ENCODE measurements at places on chromosomes 1 and 21. TPM values are rescaled to one million over a fixed set of nuclear protein-coding genes. Genes with fewer than 3 reads are reported as not detected.

DNA sequence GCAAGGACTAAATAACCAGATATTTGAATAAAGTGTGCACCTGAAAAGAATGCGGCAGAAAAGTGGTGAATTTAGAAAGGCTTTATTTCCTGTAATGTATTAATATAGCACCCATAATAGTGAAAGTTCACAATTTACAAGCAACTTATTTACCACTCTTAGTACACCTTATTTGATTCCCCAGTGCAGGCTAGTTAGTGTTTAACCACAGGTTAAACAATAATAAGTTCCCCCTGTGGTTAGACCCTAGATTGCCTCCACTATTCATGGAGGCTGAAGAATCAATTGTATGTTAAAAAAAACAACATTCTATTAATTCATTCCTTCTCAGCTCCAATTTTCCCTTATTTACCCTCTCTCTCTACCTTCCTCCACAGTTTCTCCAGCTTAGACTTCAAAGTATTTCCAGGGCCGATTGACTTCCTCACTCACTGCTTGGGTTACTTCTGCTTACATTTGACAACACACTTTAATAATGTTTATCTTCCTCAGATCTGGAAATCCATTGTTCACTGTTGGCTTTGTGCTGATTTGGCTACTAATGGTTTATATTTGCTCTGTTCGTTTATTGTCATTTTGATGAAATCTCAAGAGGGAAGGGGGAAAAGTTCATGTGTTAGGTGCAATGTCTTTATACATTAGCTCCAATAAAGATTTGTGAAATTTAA lies 796.3 kb downstream of the BRINP3 start:
- DNase-seq: no peak

- DNase-seq: no peak
Observed at GRCh38 chr1:3029991-3030662, 8.9 kb downstream of the ACTRT2 start.

GRCh38 chr1:199747984-199748383 lies 279.5 kb upstream of the NR5A2 start:
- DNase-seq: no peak

DNA sequence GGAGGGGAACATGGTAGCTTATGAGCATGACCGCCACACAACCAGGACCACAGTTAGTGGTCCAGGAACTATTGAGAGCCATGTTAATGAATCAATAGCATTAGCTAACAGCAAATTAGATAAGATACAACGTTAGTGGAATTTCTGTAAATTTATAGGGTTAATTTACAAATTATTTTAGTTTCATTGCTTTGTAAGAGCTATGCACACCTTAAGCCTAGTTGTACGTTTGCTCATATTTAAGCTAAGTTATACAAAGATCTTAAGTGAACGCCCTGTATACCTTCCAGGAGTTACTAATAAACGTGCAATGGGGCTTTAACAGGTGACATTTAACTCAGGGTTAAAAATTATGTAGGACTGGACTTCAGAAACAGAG lies 749 bp downstream of the EXOSC10 start:
- no peak for DNase-seq

DNA sequence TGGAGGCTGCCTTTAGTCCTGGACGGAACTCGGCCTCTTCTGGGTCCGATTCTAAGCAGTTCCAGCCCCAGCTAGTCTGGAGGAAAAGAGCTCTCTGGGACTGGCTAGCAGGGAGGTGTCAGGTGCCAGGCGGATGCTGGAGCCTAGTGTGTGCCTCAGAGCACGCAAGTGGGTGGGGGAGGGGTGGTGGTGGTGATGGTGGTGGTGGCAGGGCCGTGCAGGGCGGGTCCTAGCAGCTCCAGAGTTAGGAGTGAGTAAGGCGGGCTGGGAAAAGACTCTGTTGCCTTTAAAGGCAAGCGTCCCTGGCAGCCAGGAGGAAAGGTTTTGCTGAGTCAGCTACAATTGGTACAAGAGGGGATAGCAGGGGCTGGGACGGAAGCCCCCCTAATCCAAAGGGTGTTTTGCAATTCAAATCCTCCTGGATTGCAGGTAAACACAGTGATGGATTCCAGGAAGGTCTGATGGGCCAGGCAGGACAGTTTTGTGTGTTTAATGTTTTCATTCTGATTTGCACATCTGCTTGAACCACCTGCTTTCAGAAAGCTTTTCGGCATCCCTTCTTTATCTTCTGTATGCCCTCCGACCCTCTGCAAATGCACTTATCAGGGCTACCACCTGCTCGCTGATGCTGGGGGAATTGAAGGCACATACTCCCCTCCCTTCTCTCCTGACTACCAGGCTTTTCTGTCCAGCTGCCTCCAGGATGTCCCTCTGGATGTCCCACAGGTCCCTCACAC lies 4.1 kb upstream of the SLC2A1 start:
- peak; percentile 76 for DNase-seq

GRCh38 chr1:234515821-234516241 lies 36.9 kb upstream of the TARBP1 start:
- DNase-seq: no peak

- no peak for DNase-seq
Observed at GRCh38 chr1:113990961-113991360, 11.7 kb downstream of the OLFML3 start.

GRCh38 chr1:28973596-28974421 lies 59.4 kb downstream of the EPB41 start:
- no peak for DNase-seq

DNA sequence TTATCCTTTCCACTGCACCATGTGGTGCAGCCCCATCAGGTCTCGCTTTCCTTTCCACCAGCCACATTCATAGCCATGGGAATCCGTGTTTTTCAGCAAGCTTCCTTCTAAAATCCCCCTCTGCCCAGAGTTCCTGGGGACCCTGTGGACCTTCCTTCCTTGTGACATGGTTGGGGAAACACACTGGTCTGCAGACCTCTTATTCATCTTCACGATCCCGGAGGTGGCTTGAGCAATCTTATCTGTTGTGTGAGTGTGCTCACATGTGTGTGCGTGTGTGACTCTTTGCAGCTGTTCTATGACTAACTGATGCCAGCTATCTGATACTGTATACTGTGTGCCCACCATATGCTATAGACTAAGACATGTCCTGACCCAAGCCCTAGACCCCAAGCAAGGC lies 15.6 kb upstream of the IL10 start:
- DNase-seq: no peak

DNA sequence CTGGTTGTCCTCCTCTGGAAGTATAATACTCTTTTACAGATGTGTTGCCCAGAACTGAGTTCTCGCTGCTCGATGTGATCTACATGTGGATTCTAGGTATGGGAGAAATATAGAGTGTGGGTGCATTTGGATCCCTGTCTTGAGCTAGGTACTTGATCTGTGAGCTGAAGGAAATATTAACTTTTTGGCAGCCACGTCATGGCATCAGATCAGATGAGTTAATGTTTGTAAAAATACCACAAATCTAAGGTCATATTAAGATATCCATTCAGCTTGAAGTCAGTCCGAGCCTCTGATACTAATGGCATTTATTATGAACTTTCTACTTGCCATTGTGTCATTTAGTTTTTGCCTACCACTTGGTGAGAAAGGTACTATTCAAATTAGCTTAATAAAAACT lies 24.6 kb downstream of the MAPKAPK2 start:
- DNase-seq: no peak

DNA sequence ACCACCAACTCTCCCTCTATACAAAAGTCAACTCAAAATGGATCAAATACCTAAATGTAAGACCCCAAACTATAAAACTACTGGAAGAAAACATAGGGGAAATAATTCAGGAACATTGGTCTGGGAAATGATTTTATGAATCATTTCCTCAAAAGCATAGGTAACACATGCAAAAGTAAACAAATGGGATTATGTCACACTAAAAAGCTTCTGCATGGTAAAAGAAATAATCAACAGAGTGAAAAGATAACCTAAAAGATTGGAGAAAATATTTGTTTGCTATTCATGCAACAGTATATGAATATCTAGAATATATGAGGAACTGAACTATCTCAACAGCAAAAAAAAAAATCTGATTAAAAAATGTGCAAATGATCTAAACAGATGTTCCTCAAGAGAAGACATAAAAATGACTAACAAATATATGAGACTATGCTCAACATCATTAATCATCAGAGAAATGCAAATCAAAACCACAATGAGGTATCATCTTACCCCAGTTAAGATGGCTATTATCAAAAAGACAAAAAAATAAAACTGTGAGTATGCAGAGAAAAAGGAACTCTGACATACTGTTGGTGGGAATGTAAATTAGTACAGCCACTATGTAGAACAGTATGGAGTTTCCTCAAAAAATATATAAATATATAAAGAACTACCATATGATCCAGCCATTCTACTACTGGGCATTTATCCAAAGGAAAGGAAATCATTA lies 47.8 kb downstream of the VCAM1 start:
- no peak for DNase-seq

GRCh38 chr1:162371611-162372010 lies 5.0 kb downstream of the SPATA46 start:
- DNase-seq: no peak

DNA sequence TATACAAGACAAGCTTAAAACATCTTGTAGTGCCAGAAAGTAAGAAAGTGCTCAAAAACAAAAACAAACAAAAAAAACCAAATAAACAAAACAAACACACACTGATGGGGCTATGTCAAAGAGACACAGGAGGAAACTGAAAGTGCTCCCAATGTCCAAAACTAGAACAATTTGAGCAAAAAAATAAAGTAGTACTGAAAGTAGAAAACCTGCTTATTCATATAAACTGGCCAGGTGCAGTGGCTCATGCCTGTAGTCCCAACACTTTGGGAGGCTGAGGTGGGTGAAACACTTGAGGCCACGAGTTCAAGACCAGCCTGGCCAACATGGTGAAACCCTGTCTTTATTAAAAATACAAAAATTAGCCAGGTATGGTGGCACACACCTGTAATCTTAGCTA lies 129.9 kb downstream of the GLUL start:
- DNase-seq: no peak

DNA sequence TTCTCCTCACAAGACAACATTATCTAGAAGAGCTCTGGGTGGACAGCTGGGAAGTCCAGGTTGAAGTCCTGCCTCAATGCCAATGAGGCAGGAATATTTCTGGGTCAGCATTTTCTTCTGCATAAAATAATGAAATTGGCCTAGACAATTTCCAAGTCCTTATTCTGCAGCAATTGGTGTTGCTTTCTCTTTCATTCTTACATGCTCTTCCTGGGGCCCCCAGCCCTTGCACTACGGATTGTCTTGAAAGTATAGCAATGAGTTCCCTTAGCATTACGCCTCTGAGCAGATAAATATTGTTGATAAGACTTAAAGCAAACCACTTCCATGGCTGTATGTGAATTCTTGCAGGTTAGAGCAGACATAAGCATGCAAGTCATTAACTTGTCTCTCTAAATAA lies 188.5 kb downstream of the TGFBR3 start:
- no peak for DNase-seq

DNA sequence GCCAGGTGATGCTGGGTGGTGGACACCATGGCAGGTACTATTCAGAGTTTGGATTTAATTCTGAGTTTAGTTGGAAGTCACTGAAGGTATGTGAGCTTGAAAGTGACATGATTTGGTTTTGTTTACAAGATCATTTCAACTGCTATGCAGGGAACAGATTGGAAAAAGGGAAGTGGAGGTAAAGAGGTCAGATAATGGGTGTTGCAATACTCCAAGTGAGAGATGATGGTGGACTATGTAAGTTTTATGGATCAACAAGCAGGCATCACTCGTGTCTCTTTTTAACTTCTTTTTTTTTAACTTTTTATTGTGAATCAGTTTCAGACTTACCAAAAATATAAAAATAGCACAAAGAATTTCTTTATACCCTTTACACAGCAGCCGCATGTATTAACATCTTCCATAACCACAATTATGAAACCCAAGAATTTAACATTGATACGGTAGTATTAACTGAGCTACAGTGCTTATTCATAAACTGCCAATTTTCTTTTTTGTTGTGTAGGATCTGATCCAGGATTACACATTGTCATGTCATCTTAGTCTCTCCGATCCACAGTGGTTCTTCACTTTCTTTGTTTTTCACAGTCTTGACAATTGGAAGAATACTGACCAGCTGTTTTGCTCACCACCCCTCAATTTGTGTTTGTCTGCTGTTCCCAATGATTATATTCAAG lies 24.9 kb upstream of the NHLH2 start:
- DNase-seq: no peak

DNA sequence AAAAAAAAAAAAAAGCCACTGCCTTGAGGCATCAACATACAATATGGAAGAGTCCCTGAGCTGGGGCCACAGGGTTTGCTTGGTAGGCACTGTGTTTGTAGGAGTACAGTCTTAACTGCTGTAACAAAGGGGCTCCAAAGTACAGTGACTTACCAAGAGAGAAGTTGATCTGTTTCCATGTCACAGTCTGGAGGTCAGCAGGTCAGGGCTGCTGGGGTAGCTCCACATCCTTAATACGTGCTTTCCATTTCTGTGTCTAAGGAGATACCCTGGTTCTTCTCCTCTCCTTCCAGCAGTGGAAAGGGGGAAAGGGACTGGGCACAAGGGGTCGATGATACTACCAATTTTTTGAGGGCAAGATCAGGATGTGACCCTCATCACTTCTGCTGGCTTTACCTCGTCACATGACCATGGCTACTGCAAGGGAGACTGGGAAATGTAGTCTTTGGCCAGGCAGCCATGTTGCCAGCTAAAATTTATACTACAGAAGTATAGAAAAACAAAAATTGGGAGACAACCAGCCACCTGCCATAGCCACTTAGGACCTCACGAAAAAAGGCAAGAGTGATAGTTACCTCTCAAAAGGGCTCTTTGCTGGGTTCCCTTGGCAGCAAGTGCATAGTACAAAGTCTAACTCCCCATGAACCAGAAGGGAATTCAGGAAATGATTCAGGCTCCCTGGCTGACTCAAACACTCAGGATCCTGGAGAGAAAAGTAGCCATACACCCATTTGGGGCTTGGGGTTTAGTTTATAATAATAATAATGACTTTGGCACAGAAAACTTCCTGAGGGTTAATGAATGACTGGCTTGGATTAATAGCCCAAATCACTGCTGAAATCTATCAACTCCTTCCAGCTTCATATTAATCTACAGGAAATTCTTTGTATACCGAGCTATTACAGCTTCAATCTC lies 52.7 kb upstream of the ATP5PO start:
- peak; percentile 40 for DNase-seq

GRCh38 chr1:6016191-6016865 lies 24.1 kb upstream of the NPHP4 start:
- no peak for DNase-seq

GRCh38 chr1:95006681-95007080 lies 66.1 kb downstream of the ALG14 start:
- no peak for DNase-seq

DNA sequence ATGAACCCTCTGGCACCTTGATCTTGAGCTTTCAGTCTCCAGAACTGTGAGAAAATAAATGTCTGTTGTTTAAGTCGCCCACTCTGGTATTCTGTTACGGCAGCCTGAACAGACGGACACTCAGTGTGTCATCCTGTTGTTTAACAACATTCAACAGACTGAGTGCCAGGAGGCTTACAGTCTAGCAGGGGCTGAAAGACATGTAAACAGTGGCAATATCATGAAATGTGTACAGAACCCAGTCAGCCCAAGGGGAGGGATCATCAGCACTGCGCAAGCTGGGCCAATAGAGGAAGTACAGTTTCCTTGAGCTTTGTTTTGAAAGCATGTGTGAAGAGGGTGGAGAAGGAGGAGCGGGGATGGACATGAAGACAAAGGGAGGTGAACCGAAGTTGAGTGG lies 13.6 kb downstream of the DIP2A start:
- no peak for DNase-seq

GRCh38 chr1:6163973-6164617 lies 16.0 kb downstream of the CHD5 start:
- DNase-seq: no peak

GNG4 gene
- total RNA-seq: 0.12 TPM

PGLYRP4 gene
- total RNA-seq: not detected

TSACC gene
- total RNA-seq: not detected

NKAIN1 gene
- total RNA-seq: 0.14 TPM

NOS1AP gene
- 20.7 TPM for total RNA-seq

HTR6 gene
- not detected for total RNA-seq

RIMS3 gene
- total RNA-seq: 4.2 TPM

RUNX3 gene
- 7.4 TPM for total RNA-seq

GBP5 gene
- 4.2 TPM for total RNA-seq
